Fibroblast of skin of scalp (primary cell): ENCODE measurements at places on chromosomes 1 and 21.

DNA sequence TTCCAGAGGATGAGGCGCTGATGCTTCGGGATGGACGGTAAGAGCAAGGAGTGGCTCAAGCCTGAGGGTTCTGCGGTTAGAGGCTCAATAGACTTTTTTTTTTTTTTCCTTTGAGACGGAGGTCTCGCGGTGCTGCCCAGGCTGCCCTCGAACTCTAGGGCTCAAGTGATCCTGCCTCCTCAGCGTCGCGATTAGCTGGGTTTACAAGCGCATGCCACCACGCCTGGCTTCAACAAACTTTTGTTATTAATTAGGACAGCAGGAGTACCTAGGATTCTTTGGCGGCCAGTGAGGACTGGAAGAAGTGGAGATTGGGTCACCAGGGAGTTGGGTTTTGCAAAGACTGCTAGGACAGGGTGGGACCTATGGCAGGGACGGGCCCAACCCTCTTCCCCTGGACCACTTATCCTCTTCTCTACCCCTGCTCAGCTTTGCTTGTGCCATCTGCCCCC is 587 bp downstream of the SCNM1 start:
- DNase-seq, result peak; percentile 57

GRCh38 chr1:227257964-227258363 is 60.3 kb downstream of the CDC42BPA start:
- no peak for DNase-seq

GRCh38 chr1:162550925-162551324 is 10.6 kb upstream of the UAP1 start:
- DNase-seq, result no peak

DNA sequence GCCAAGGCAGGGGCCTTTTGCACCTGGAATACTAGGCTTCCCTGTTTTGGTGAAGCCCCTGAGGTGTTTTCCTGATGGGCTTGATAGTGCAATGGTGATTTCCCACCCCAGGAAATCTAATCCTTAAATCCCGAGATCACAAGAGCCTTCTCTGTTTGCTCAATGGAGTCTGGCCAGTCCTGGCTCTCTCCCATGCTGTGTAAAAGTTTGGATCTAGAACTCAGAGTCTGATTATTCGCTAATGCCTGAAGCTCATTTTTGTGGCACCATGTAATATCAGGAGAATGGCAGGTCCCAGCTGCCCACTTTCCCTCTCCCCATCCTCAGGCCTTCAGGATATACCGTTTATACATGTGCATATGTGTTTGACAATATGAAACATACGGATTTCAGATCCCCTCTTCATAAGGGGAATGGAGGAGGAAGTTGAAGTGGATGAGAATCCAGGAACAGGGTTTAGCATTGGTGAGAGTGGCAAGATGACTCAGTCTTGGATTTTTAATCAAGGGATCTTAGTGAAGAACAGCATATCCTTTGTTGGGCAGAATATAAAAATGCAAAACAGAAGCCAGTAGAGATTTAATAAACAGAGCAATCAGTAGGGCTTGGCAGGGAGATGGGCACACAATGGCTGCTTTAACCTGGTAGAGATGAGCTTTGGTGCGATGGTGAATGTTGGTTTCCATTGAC is 62.1 kb downstream of the CLIC6 start:
- DNase-seq, result no peak

DNA sequence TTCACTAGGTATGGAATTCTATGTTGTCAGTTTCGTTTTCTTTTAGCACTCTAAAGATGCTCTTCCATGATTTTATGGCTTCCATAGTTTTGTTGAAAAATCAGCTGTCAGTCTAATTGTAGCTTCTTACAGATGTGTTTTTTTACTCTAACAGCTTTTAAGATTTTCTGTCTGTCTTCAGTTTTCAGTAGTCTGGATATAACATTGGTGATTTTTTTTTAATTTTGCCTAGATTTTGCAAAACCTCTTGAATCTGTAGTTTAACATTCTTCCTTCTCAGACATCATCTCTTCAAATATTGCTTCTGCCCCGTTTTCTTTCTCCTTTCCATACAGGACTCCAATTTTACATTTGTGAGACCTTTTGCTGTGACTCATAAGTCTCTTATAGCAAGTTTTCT is 17.9 kb upstream of the DYRK1A start:
- no peak for DNase-seq

- no peak for DNase-seq
These were observed 22.7 kb upstream of the SH3BGRL3 start for GRCh38 chr1:26257222-26257621.

DNA sequence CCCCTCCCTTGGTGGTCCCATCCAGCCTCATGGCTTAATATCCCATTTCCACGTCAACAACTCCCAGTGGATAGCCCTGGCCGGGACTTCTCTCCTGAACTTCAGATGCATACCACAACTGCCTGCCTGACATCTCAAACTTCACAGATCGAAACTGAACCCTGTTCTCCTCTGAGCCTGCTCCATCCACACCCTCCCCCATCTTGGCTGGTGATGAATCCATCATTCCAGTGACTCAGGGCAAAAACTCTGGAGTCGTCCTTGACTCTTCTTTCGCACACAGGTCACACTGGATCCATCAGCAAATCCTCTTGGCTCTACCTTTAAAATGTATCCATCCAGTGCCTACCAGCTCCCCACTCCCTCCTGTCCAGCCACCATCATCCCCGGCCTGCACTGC is 3.9 kb downstream of the TAS1R2 start:
- peak; percentile 2 for DNase-seq

DNA sequence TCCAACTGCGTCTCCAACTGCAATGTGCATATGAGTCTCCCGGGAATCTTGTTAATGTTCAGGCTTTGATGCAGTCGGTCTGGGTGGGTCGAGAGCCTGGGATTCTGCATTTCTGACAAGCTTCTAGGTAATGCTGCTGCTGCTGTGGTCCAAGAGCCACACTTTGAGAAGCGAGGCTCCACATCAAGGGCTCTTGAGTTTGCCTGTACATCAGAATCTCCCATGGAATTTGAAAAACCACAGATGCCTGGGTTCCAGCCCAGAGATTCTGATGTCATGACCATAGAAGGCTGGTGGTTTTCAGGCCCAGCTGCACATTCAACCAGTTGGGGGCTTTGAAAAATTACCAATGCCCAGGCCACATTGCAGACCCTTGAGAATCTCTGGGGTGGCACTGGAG is 93.9 kb upstream of the TARDBP start:
- peak; percentile 70 for DNase-seq

- peak; percentile 4 for DNase-seq
These were observed at the start of gene ANGPTL1 for GRCh38 chr1:178870944-178871343. TSS of gene ANGPTL1 (minus strand) at chr1:178871077. CDS start at chr1:178865776, 5,301 bp downstream.

DNA sequence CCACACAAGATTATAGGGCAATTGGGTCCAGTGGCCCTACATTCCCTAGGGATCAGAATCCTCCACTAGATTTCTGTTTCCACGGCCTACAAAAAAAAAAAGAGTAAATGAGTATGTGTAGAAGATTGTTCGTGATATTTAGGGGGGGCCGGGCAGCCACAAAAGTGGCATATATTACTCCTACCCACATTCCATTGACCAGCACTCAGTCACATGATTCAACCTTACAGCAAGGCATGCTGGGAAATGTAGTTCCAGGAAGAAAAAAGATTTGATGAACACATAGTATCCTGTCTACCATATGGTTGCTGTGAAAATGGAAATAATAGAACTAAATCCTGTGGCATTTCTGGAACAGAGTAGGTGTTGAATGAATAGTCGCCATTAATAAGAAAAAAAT is 43.4 kb upstream of the GJB5 start:
- DNase-seq, result no peak

- no peak for DNase-seq
These were observed 13.3 kb upstream of the SAMD11 start for GRCh38 chr1:910311-910880.

GRCh38 chr21:43926196-43926595 is 61.2 kb downstream of the AGPAT3 start:
- DNase-seq, result no peak

- DNase-seq, result peak; percentile 53
These were observed 76.1 kb downstream of the CACHD1 start for GRCh38 chr1:64546013-64546412.

DNA sequence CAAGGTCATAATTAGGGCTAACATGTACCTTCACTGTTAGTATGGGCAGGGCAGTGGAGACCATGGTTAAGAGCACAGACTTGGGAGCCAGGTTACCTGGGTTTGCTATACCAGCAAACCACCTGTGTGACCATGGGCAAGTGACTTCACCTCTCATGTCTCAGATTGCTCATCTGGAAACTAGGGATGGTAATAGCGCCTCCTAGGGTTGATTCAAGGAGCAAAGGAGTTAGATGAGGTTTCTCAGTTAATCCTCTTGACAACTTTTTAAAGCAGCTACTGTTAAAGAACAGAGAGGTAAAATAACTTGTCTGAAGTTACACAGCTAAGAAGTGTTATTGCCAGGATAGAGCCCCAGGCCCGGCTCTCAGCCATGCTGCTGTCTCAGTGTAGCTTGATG is 790 bp upstream of the MATN1 start:
- DNase-seq, result no peak

- DNase-seq, result peak; percentile 19
These were observed 29.6 kb downstream of the KCNN3 start for GRCh38 chr1:154840269-154841176.

DNA sequence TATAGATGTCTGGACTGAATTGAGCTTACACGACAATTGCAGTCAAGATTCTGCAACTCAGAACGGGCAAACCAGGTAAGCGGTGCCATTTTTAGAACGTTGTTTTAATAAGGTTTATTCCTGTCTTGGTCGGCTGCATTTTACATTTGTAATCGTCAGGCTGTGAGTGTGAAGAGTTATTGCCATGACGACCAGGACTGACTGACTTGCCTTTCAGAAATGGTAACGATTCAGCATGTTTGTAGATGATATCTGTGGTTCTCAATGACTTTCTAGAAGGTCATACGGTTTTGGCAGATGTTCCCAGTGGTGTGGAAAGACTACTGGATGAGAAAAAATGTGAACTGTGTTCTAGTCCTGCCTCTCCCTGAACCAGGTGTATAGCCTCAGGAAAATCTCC is 271.3 kb upstream of the B3GALT2 start:
- peak; percentile 8 for DNase-seq

- peak; percentile 19 for DNase-seq
These were observed 66.0 kb upstream of the CLDN14 start for GRCh38 chr21:36545776-36546511.

GRCh38 chr1:10835822-10836421 is 39.5 kb upstream of the CASZ1 start:
- DNase-seq, result peak; percentile 58

DNA sequence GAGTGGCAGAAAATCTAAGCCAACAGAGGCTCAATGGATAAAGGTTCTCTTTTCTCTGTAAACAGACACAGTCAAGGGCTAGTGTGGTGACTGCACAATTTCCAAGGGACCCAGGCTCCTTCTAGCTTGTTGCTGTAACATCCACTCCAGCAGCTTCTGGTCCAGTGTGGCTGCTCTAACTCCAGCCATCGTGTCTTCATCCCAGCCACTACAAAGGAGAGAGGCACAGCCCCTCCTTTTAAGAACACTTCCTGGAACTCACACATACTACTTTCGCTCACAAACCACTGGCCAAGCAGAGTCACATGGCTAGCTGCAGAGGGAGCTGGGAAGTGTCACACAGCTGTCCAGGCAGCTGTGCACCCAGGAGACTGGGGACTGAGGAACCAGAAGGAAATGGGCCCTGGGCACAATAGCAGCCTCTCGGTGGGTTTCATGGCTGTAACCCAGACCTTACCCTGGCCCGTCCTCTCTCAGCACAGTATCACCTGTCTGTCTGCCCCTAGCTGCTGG is 188.6 kb upstream of the VAMP3 start:
- no peak for DNase-seq

DNA sequence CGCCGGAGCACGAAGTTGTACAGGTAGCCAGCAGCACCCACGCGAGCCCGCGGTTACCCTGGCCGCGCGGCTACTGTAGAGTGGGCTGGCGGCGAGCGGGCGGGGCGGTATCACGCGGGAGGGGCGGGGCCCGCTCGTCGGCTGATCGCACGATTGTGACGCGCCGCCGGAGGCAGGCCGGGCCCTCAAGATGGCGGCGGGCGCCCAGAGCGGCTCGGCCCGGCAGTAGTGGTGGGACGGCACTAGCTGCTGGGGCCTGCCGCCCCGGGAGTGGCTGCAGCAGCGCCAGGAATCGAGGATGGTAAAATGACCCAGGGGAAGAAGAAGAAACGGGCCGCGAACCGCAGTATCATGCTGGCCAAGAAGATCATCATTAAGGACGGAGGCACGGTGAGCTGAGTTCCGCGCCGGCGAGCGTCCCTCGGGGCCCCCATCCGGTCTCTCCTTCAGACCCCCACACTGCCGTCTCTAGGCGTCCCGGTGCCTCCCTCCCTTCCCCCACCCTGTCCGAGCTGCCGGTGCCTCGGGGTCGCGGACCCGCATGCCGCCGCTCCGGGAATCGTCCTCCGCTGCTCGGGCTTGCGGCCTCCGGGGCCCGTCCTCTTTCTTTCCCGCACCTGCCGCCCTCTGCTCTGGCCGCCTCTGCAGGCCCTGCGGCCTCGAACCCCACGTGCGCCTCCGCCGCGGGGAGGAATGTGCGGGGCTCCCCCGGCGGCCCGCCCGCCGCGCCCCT is 68.3 kb downstream of the SLC35A3 start:
- peak; percentile 85 for DNase-seq

- no peak for DNase-seq
These were observed 82.4 kb upstream of the POU3F1 start for GRCh38 chr1:38128926-38129453.

- peak; percentile 31 for DNase-seq
These were observed 127.4 kb upstream of the DEPDC1 start for GRCh38 chr1:68624233-68624632.

DNA sequence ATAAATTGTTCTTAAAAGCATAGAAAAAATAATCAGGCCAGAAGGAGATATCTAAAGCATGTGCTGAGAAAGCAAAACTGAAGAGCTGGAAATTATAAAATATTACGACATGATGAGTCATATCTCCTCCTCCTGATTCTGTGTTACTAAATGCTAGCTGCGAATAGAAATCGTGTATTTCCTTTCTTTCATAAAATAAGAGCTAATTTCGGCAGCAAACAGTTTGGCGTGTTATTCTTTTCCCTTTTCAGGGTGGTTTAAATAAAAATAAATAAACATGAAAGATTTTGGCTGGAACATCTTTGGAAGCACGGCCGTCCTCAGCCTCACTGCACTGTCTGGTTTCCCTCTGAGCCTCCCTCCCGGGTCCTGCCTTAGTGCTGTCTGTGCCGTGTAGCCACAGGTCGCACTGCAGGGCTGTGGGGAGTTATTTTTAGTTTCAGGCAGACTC is 56.0 kb downstream of the ADARB1 start:
- DNase-seq, result peak; percentile 81

- DNase-seq, result no peak
These were observed 35.3 kb downstream of the FNBP1L start for GRCh38 chr1:93483200-93483599.

GRCh38 chr1:159786966-159787365 is 6.2 kb downstream of the DUSP23 start:
- no peak for DNase-seq

GRCh38 chr21:29506947-29507346 is 208.2 kb downstream of the BACH1 start:
- DNase-seq, result no peak
